GM19239 (cell line): ENCODE measurements at places on chromosomes 13 and 19.

DNA sequence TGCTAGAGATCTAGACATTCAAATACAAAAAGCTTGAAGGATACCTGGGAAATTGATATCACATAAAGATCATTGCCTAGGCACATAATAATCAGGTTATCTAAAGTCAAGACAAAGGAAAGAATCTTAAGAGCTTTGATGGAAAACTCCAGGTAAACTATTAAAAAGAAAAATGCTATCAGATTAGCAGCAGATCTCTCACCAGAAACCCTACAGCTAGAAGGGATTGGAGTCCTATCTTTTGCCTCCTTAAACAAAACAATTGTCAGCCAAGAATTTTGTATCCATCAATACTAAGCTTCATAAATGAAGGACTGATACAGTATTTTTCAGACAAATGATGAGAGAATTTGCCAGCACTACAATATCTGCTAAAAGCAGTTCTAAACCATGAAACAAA is 682.4 kb upstream of the ATXN8OS start:
- no peak for DNase-seq

GRCh38 chr13:75704194-75704926 is 68.2 kb downstream of the LMO7 start:
- no peak for DNase-seq

GRCh38 chr13:86665842-86666241 is 866.6 kb upstream of the SLITRK6 start:
- DNase-seq: no peak

DNA sequence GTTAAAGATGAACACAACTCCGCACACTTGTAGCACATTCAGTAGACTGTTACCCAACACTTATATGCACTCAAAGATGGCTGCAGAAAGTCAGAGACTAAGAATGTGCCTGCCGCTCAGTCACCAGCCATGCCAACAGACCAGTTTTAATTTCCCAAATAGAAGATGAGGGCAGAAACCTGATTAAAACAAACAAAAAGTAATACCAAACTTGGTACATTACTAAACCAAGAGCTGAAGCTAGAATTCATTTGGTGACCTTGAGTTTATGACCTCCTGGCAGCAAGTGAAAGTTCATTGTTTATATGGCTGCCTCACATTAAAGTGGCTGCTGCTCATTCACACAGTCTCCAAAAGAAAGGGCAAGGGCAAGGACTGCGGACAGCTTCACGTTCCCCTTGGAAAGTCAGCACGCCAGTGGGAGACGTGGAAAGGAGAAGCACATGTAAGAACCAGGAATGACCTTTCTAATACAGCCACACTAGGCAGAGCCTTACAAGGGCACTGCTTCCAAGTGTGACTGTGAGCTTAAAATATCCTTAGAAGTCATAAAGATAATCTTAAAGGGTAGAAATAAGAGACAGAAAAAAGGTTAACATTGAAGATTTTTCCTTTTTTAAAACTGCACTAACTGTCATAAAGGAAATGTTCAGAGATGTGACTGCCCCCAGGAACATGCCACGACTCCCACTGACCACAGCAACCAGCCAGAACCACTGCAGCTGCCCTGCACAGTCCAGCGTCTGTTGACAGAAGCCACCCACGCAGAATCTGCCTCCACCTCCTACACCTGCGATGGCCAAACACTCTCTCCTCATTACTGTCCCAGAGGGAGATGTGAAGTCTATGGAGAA is 73.5 kb downstream of the STK24 start:
- DNase-seq: no peak

- DNase-seq: no peak
These were observed 121.5 kb downstream of the LHFPL6 start for GRCh38 chr13:39481491-39481890.

DNA sequence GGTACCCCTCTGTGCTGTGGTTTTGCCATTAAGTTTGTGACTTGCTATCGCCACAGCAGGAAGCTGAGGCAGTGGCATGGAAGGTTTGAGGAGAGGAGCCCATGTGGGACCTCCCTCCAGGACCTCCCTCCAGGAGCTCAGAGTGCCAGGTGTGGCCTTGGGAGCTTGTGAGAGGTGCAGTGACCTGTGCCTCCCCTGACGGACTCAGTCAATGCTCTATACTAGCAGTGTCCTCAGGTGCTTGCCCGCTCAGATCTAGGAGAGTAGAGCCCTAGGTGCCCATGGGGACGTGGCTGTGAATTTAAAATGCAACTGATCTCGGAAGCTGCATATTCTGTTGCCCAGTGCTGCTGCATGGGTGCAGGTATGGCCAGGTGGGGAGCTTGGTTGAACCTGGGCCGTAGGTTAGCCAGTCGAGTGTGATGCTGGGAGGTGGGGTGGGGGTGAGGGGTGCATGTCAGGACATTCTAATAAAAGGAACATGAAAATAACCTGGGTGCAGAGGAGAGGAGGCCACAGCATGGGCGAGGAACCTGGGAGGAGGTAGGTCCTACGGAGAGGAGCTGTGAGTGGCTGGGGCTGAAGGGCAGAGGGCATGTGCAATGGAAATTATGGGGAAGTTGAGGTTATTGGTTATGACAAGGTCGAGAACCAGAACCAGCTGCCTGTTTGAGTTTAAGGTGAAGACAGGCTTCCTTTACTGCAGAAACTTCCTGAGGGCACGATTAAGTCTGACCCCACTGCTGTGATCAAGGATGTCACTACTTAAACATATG is 41.6 kb downstream of the TEX29 start:
- no peak for DNase-seq

DNA sequence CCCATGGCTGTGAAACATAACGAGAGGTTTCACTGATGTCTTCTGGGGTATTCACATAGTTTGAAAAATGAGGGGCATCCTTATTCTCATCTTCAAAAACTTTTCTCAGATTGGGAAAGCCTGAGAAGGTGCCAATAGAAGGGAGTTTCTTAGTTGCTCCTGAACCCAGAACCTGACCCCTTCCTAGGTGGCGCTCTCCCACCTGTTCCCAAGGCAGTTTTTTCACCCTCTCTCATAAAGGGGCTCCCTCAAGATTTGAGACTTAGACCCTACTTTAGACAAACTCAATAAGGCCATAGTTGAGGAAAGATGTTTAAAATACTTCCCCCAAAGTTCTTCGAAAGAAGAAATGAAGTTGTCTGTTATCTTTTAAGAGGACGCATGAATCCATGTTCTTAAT is 142.2 kb downstream of the FGF9 start:
- DNase-seq: no peak

- DNase-seq: no peak
These were observed 30.5 kb upstream of the MBNL2 start for GRCh38 chr13:97191615-97192014.

DNA sequence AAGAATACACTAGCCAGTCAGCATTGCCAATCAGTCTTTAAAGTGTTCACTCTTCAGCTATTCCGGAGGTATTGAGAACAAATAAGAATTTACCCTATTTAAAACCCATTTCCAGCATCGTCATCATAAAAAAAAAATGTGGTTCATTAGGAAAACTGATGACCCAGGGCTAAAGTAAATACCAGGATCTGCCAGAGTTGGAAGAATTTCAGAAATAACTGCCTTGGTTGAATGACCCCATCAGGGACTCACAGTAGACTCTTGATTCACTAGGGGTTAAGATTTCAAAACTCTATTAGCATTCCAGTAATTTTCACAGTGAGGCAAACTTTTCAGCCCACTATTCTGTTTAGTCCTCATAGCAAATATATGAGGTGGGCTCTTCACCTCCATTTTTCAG is 377.0 kb downstream of the ITGBL1 start:
- DNase-seq: no peak

DNA sequence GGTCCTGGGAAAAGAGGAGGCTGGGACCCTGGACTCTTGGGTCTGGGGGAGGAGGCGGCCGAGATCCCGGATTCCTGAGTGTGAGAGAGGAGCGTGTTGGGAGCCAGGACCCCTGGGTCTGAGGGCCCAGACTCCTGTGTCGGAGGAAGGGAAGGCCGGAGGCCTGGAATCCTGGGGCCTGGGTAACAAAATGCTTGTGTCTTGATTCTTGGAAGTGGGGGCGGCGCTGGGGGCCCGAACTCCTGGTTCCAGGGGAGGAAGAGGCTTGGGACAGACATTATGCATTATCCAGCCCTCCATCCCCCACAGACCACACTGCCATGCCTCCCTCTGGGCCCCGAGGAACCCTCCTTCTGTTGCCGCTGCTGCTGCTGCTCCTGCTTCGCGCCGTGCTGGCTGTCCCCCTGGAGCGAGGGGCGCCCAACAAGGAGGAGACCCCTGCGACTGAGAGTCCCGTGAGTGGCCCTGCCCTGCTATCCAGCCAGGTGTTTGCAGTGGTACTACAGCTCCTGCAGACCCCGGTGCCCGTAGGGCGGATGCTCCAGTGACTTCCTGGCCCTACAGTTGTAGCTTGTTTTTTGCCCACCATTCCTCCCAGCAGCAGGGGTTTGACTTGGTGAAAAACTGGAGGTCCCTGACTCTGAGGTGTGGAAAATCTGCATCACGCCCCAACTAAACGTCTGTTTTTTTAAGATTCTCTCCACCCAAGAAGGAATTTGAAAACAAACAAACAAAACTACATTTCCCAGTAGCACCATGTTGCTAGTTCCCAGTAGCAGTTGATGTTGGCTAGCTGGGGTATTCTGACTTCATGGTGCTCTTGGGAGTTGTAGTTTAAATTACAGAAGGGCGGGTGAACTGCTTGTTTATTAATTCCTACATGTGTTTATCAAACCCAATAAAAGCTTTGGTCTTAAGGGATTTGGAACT is 630 bp downstream of the NUCB1 start:
- peak; percentile 65 for DNase-seq

DNA sequence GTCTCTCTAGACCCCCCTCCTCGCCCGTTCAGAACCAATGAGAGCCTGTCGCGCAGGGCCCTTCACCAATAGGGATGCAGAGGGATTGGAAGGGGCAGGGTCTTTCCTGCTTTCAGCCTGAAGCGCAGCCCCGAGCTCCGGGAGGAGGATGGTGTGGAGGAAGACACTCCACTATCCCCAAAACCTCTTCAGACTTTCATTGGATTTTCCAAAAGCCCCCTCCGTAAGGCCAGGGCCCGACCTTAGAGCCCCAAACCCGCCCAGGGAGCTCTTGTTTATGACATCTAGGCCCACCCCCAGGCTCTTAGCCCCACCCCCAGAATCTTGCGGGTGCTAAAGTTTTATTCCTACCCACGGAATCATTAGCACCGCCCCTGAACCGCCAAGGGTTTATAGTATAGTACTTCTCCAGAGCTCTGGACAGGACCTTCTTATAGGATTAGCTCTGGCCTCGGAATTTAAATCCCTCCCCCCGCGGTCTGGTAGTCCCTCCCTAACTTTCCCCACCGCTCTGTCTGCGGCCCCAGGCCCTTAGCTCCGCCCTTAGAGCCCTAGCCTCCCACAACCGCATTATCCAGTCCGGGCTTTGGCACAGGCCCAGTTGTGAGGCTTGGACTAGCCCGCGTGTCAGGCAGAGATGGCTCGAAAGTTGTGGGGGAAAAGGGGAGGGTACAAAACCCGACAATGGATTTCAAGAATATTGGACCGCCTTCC is 6.6 kb upstream of the EML2 start:
- DNase-seq: peak; percentile 93
